Activated T-helper 17 cell treated with anti-CD3 and anti-CD28 coated beads, Interleukin-2, amount 50 U/mL, for 72 hours (primary cell): ENCODE measurements at places on chromosomes 1 and 21.

GRCh38 chr21:39048064-39048463 lies 135.2 kb downstream of the PSMG1 start:
- ATAC-seq: no peak

DNA sequence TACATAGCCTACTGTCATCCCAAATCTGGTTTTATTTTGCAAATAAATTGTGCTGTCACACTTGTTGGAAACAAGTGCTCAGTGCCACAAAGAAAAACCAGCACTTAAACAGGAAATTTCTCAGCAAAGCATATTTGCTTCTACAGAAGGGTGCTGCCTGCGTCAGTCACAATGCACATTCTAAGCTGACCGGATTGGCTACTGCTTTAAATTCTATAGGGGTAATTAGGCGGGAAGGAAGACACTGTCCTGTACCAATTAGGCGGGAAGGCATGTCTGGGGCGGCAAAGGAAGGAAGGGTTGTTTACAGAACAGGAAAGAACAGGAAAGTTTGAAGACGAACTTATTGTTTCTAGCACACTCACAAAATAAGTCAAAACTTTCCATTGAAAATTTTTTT lies 2.8 kb downstream of the IFI16 start:
- ATAC-seq: peak; percentile 55

GRCh38 chr1:92424381-92424780 lies 62.3 kb downstream of the GFI1 start:
- ATAC-seq: no peak

DNA sequence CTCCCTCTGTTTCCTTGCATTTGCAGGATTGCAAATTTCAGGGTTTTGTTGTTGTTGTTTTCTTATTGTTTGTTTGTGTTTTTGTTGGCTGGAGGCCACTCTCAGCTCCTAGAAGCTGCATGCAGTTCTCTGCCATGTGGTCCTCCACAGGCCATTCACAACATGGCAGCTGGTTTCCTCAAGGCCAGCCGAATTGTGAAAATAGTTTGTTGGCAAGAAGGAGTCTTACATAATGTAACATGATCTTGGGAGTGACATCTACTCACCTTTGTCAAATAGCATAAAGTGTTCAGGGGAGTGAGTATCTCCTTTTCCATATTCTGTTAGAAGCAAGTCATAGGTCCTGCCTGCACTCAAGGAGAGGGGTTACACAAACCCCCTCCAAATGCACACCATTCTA lies 10.6 kb upstream of the UAP1 start:
- ATAC-seq: no peak

GRCh38 chr21:46003575-46004007 lies 22.0 kb downstream of the COL6A1 start:
- no peak for ATAC-seq

GRCh38 chr1:117607471-117607870 lies 1.6 kb downstream of the TENT5C start:
- peak; percentile 30 for ATAC-seq

DNA sequence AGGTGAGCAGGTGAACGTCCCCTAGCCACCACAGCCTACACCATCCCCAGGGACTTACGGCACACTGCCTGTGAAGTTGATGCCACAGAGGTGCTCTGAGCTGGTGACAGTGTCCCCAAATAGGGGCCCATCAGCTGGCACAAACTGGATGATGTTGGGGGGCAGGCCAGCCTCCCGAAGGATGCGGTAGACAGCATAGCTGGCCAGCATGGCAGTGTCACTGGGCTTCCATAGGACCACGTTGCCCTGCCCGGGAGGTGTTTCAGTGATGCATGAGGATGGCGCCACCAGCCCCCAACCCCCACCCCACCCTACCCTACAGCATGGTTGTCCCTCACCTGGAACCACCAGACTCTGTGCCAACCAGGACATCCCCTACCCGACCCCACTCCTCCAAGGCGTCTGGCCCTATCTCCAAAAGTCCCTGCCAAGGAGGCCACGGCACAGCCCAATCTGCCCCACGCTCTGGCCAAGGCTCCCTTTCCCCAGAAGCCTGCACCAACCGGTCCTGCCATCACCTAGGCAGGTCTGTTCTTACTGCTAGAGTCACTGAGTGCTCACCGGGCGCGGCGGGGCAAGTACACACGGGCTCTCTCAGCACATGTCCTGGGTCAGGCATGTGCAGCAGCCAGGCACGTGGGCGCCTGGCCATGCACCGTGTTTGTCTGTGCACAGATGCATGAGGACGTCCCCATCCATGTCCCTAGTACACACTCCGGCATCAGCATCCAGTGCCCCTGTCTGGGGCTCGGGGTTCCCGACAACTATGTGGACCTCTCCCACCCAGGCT lies 20.5 kb downstream of the ALDH4A1 start:
- ATAC-seq: no peak

DNA sequence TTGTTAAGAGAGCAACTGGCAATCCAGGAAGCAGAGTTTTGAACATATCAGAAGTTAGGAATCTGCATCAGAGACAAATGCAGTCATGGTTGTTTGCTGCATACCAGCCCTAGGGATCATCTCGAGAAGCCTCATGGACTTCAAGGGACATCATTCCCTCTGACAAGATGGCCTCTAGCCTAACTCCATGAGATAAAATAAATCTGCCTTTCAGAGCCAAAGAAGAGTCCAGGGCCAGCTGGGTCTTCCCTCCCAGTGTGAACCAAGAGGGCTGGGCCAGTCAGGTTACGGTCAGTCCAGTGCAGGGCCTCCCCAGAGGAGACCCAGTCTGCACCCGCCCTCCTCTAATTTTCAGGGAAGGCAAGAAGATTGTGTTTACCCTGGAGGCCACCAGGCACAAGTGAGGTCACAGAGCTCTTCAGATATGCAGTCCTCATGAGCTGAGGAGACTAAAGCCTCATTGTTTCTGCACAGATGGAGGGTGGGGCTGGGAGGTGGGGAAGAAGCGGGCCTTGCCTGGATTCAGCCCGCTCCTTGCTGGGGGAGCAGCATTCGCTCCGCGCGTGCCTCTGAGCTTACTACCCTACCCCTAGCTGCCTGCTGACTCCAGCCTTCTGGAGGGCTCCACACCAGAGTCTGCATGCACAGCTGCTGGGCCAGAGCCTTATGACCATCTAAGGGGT lies 52.8 kb downstream of the CAPN2 start:
- ATAC-seq: no peak

DNA sequence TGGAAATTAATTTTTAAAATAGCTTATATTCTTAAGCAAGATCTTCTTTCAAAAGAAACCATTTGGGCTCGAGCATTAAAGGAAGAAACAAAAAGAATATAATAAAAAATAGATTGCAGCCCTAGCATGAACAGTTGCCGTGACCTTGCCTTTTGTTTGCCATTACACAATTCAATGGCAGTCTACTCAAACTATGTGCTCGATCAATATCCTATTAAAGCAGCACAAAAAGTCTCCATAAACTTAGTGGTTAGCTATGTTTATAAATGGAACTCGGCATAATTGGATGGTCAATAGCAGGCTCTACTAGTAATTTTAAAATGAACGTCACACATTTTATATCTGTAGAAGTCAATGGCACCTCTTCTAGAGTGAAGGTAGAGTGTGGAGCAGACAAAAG lies 256.5 kb downstream of the NFIA start:
- ATAC-seq: no peak

- ATAC-seq: peak; percentile 21
Observed at GRCh38 chr1:20507248-20507563, 745 bp downstream of the MUL1 start.

DNA sequence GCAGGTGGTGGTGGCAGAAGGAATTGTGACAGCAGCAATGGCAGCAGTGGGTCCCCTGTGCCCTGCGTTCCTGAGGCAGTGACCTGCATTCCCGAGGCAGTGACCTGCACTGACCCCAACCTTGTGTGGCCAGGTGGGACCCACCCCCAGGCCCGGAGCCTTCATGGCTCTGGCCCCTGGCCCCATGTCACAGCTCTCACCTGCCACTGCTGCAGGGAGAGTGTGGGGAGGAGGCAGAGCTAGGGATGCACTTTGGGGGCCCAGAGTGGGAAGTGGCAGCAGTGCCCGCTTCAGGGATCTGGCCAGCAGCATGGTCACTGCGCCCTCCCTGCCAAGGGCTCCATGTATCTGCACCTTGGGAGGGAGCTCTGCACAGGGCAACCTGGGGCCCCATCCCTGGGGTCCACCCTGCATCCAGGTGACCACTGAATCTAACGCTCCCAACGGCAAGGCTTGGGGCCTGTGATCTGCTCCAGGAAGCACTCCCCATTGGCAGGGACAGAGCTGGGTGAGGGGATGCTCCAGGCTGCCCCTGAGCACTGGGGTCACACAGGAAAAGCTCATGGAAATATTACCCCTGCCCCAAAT lies 618.6 kb downstream of the RWDD3 start:
- no peak for ATAC-seq

GRCh38 chr1:221381910-221382623 lies 359.8 kb downstream of the DUSP10 start:
- no peak for ATAC-seq

GRCh38 chr1:61337981-61338848 lies 255.9 kb downstream of the NFIA start:
- no peak for ATAC-seq

DNA sequence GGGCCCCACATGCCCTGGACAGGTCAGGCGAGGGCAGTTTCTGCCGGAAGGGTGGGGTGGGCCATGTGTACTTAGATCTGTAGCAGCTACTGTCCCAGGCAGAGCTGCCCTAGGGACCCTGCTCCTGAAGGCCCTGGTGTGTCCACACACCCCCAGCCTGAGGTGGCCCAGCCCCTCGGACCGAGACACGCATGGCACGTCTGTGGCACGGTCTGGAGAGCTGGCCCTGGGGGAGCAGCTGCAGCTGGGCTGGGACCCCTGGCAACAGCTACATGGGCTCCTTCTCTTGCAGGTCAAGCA lies 24.6 kb downstream of the PANK4 start:
- no peak for ATAC-seq

GRCh38 chr1:248783367-248783766 lies 27.8 kb upstream of the LYPD8 start:
- ATAC-seq: no peak

DNA sequence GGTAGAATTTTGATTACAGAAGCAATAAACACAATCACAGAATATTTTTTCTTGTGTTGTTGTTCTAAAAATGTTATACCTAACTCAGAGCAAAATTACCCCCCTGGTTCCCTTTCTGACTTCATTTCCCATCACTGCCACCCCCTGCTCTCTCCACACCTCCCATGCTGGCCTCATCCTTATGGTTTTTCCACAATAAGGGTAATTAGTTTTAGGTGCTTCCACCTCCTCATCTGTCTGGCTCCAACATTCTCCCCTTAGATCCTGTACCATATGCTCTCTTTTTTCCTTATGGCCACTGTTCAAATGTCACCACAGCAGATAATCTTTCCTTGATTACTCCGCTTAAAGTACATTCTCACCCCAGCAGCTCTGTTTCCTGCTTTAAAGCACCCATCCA lies 2208.6 kb downstream of the MRPL39 start:
- no peak for ATAC-seq

DNA sequence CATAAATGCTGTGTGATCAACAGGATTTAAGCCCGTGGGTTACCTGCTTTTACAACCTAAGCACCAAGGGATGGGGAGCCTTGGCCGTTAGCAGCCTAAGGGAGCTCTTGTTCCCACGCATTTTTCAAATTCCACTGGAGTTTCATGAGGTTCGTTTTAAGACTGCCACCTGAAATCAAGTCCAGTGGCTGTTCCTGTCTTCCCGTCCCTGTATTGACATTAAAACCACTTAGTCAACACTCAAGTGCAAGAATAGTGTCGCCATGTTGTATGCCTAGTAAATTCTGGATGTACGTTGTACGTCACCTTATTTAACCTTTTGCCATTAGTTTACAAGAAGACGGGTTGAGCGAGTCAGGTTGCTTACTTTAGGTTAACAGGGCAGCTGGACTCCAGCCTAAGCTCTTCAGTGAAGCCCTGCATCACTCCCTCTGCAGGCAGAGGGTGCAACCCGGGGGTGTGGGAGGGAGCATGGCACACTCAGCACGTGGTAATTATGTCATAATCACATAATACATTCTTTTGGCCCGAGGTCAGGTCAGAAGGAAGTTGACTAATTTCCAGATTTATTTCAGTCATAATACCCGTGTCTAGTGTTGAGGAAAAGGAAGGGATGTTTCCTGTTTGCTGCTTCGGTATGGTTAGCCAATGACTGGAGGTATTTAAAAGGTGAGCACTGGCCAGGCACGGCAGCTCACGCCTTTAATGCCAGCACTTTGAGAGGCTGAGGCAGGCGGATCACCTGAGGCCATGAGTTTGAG lies 42.5 kb downstream of the CNST start:
- ATAC-seq: peak; percentile 95

DNA sequence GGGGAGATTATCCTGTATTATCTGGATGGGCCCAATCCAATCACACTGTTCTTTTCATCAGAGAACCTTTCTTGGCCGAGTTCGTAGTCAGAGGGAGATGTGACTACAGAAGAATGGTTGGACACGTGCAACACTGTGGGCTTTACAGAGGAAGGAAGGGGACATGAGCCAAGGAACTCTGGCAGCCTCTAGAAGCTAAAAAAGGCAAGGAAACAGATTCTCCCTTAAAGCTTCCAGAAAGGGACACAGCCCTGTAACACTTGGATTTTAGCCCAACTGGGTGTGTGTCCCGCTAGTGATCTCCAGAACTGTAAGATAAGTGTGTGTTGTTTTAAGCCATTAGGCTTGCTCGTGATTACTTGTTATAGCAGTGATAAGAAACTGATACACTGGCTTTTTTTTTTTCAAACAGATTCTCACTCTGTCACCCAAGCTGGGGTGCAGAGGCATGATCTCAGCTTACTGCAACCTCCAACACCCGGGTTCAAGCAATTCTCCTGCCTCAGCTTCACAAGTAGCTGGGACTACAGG lies 53.9 kb upstream of the FBXO28 start:
- no peak for ATAC-seq

DNA sequence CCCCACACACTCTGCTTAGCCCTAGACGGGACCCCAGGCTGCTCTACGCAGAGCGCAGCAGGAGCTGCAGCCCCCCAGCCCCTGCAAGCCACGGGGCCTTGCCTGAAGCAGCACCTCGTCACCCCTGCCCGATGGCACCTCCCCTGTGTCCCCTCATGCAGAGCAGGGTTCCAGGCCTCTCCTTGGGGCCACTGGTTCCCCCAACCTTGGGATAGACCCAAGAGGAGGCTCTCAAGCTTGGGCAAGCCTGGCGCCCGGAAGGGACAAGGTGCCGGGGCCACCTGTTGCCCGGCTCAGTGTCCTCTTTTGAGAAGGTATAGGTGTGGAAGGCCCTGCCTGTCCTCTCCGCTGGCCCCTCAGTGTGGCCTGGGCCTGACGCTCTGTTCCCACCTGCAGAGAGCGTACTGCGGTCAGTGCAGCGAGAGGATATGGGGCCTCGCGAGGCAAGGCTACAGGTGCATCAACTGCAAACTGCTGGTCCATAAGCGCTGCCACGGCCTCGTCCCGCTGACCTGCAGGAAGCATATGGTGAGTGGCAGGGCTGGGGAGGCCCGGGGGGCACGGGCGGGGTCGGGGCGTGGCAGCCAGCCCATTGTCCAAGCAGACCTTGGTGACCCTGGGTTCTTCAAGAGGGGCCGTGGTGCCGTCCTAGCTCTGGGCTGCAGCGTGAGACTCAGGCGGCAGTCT lies 50.6 kb downstream of the FAAP20 start:
- no peak for ATAC-seq

- ATAC-seq: no peak
Observed at GRCh38 chr21:22083899-22084298, 1085.7 kb downstream of the NCAM2 start.
